ENCODE measurements at places on chromosomes 3 and 15.

GRCh38 chr3:192170659-192171058 is 556.7 kb downstream of the FGF12 start:
- DNase-seq = no peak

DNA sequence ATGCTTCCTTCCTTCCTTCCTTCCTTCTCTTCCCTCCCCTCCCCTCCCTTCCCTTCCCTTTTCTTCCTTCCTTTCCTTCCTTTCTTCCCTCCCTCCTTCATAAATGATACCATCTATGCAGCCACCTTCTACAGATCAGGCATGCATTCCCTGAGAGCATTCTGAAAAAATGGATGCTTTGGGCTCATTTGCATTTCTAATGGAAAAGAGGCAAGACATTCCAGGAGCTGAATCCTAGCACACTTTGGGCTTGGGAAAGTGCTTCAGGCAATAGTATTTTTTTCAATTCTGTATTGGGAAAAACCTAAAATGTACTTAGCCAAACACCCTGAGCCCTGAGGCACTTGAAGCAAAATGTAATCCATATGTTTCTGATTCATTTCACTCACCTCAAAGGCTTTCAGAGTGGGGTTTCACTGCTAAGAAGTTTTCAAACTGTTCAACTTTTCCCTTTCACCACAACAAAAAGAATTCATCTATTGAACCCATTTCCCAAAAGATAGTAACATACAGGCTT is 220.1 kb upstream of the RORA start:
- DNase-seq = no peak

GRCh38 chr15:53320816-53321215 is 438.6 kb downstream of the WDR72 start:
- DNase-seq = no peak

DNA sequence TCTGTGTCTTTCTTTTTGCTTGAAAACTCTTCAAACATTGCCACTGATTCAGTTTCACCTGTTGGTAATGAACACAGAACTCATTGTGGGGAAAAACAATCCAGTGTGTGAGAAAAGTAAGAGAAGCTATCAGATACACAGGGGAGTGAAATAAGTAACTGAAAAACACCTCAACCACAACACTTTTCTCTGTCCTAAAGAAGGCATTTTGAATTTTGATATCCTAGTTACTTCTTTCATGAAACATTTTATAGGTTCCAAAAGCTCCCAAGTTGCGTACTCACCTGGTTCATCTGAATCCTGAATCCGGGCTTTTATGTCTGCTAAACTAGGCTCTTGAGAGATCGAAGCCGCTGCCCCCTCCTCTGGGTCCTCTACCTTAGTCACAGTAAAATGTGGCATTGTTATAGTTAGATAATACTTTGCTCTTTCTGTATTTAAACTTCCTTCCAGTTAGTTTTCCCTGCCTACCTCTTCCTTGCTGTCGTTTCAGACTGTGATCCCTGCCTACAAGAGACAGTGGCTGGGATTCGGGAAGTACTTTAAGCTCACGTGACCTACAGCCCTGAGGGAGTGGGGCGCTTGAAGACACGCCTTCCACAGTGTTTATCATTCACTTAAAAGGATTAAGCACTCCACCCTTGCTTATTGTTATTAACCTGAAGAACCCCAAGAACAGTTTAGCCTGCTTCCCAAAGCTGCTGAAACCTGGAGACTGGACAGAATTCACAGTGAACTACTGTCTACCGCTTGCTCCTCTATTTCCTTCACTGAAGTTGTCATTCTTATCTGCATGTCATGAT is 19.1 kb downstream of the SLC12A6 start:
- DNase-seq = no peak

DNA sequence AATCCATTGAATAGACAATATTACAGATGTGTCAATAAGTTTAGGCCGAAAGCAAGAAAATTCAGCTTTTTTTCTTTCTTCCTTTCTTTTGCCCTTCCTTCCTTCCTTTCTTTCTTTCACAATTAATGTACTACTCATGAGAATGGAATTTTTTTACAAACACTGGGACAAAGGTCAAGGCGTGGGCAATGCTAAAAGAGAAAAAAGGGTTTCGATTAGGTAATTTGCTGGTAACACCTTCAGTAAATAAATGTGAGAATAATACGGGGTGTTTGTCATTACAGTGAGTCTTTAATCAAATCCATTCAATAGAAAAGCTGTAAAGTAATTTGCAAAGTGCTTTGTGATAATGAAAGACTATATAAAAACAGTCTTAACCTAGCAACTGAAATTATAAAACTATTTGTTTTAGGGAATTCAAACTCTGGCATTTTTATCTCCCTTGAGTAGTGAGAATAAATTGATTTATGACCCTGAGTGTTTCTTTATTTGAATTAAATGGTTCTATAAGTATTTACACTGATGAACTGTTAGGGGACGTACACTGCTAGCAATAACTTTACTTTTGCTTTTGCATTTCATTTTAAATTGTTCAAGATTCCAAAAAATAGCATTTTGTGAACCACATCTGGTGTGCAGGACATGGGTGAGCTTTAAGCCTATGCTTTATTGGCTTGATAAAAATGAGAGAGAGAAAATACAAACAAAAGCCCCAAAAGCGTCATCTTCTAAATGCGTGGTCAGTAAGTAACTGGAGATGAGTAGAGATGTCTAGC is 104.2 kb upstream of the THRB start:
- no peak for DNase-seq

DNA sequence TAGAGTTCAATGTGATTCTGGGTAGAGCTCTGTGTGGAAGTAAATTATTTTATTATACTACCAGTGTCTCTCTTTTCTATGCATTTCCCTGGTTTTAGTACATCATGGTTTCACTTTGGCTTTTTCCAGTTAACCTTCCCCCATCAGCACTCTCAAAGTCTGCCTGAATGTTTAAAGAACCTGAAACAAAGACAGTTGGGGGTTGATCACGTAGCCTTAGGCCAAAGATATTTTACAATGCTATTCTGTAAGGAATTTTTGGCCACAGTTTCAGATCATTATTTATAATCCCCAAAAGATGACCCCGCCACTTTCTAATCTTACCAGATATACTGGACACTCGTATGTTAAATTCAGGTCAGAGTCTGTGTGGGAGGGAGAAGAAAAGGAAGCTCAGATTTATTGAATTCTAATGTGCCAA is 156.3 kb upstream of the TMC3 start:
- no peak for DNase-seq

- DNase-seq = no peak
Observed at GRCh38 chr3:24622138-24622537, 127.5 kb upstream of the THRB start.
